ENCODE measurements at places on chromosomes 5 and 9.
A peak's percentile ranks its signal among the peaks of the same experiment; 100 is the strongest.

DNA sequence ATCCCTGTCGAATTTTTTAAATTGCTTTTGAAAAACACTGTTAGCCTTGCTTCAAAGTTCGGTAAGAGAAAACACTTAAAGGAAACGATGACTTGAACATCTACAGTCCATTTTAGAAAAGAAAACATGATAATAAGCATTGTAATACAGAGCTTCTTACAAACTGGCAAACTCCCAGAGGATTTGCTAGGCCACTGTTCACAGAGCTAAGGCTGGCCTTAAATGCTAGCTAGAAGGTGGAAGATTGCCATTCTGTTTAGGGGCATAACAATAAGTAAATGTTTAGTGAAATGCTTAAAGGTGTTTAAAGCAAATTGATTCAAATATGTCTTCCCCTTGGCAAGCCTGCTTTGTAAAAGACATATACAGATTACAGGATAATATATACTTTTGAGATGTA lies 169.6 kb downstream of the TLE4 start:
- DNase-seq = no peak

GRCh38 chr9:72925891-72926290 lies 27.0 kb downstream of the ALDH1A1 start:
- DNase-seq = no peak

GRCh38 chr5:139422307-139422893 lies 16.9 kb downstream of the DNAJC18 start:
- DNase-seq = peak; percentile 41

DNA sequence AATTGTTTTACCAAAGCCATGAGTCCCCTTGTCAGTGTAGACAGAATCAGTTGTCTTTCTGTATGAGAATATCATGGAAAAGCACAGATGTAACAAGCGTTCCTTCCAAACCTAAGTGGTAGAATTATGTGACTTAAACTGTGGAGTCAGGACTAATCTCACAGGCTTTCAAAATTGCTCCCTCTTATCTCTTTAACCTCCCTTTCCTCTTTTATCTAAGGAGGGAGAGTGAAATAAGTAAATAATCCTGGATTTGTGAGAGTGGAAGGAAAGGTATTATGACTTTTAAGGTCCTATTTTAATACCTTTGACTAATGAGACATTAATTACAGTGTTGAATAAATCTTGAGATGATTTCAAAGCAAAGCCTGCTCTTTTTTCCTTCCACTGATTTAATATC lies 52.4 kb upstream of the LIFR start:
- DNase-seq = peak; percentile 31

- DNase-seq = peak; percentile 94
Observed at GRCh38 chr5:113162770-113163169, 186.2 kb downstream of the DCP2 start.

GRCh38 chr5:20109326-20109725 lies 121.3 kb upstream of the CDH18 start:
- DNase-seq = no peak

DNA sequence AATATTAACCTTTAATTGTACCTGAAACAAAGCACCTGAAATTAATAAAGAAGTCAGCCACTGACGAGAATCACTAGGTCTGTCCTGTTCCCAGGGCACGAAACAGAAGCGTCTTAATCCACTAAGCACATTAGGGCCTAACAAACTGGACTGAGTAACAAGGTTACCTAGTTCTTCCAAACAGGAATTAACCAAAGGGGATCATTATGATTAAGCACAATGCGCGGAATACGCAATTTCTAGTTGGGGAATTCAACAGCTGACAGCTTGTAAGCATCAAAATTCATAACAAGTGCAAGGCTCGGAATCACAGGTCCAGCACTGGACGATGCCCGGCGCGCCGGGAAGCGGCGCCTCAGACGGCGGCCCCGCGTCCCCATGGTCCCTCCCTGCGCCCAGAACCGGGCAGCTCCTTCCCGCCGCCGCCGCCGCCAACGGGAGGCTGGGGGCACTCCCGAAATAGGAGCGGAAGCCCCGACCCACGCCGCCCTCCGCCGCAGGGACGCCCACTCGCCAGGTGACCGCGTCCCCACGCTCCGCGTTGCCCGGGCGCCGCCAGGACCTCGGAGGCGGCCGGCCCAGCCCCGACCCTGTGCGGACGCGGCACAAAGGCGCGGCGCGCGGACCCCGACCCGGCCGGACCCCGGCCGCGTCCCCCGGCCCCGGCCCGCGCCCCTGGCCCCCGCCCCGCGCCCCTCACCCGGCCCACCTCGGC lies 898 bp downstream of the CAMSAP1 start:
- DNase-seq = no peak

DNA sequence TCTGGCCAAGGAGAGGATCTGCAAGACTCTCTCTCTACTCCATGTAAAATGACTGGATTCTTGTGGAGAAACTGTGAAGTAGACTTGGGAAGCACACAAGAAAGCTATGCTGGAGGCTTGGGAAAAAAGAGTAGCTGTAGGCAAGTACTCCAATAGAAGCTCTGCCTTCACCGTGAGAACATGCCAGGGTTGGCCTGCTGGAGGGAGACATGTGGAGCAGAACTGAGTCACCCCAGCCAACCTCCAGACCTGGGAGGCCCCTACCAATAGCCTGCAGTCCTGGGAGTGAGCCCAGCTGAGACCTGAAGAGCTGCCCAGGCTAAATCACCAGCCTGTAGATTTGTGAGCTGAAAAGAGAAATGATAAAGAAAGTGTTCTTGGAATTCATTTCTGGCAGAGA lies 66.6 kb downstream of the DEPDC1B start:
- peak; percentile 87 for DNase-seq

Measured in NCI-H226 (cell line).